ENCODE measurements at places on chromosomes 6 and 20. TPM values are rescaled to one million over a fixed set of nuclear protein-coding genes. Genes with fewer than 3 reads are reported as not detected.

Gene CD93
- total RNA-seq = 160 TPM

Gene PSMB1
- 111 TPM for total RNA-seq

Gene TRIM31
- total RNA-seq = 0.35 TPM

Gene BPIFA1
- total RNA-seq = not detected

Gene FAM217A
- total RNA-seq = not detected

Gene CST3
- total RNA-seq = 666 TPM

Gene SDC4
- 345 TPM for total RNA-seq

Gene SLC17A2
- total RNA-seq = not detected

Gene RIOK1
- total RNA-seq = 18.4 TPM

Gene GPX5
- not detected for total RNA-seq

Gene GSTA3
- total RNA-seq = not detected

Gene XKR7
- 0.09 TPM for total RNA-seq

Gene LAMA4
- total RNA-seq = 134 TPM

Gene OR2H2
- total RNA-seq = not detected

DNA sequence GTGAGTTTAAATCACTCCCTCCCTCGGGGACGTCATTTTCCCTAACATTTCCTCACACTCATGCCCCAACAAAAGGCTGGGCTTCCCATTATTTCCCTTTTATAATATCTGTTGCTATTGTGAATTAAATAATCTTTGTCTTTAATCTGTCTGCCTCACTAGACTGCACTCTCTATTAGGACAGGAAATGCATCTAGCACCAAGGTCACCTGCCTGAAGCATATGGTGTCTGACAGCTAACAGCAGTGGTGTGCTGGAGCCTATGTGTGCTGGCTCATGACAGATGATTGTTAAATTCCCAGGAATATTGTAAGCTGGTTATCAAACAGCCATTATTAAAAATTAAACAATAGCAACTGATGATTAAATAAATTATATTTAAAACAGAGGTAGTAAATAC lies 237.0 kb upstream of the CEP162 start:
- H3K4me1 ChIP-seq = no peaks in the 10 kb centered on the region
- no peak overlapping the region for H3K4me3 ChIP-seq
- no peak for DNase-seq
- no peak overlapping the region for H3K27ac ChIP-seq

DNA sequence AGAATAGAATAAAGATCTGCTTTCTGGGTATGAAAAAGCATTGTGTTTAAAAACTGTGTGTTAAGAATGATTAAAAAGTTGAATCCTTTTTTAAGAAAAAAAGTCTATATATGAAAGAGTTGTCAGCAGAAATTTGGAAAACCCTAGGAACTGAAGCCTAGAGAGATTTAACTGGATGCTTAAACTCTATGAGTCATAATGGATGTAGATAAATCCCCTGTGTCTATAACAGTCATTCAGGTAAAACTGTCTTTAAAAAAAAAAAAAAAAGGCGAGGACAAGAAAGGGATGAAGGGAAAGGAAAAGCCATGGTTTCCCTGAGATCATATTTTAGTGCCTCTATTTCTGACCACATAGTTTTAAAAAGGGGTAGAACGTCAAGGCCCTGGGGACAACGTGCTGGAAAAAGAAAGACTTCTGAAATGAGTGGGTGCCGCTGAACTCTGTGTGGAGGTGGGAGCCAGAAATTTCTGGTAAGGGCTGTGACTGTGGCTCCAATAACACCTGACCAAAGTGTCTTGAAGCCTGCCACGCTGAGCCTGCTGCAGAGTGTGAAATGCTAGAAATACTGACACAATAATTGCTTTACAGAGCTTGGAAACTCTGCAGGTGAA lies 302.6 kb upstream of the ARID1B start:
- no peak overlapping the region for H3K4me3 ChIP-seq
- H3K27me3 ChIP-seq = no peaks in the 10 kb centered on the region
- no peaks in the 10 kb centered on the region for H3K4me1 ChIP-seq
- no peaks in the 10 kb centered on the region for H3K36me3 ChIP-seq

- H3K27ac ChIP-seq = no peak overlapping the region
- H3K27me3 ChIP-seq = no peaks in the 10 kb centered on the region
- no peak for DNase-seq
- no peaks in the 10 kb centered on the region for H3K4me1 ChIP-seq
- H3K4me3 ChIP-seq = no peak overlapping the region
Observed at GRCh38 chr6:128069188-128069587, 168.3 kb upstream of the THEMIS start.

- no peaks in the 10 kb centered on the region for H3K36me3 ChIP-seq
- H3K27me3 ChIP-seq = no peaks in the 10 kb centered on the region
- no peak overlapping the region for H3K4me3 ChIP-seq
- H3K4me1 ChIP-seq = peaks cover 24% of the 10 kb centered on the region
- DNase-seq = no peak
Observed at GRCh38 chr20:47490795-47491194, 10.9 kb upstream of the NCOA3 start.

DNA sequence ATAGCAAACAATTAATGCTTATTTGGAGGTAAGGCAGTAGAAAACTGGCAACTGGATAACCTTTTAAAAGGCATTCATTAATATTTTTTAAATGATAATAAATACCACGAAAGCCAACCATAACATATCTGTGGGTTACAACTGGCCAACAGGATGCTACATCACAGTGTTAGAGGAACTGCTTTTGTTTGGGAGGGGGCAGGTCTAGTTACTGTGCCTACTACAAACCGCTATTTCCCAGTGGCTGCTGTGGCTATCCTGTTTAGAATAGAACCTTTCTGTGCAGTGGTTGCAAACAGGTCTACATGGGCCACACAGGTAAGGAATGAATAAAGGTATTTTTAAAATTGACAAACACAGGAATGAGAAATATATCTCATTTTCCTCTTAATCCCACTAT lies 976 bp downstream of the PIGT start:
- H3K4me3 ChIP-seq = peak overlapping the region; percentile 100
- no peak for DNase-seq
- peaks cover 10% of the 10 kb centered on the region for H3K4me1 ChIP-seq
- no peak overlapping the region for H3K27ac ChIP-seq
- no peaks in the 10 kb centered on the region for H3K27me3 ChIP-seq

GRCh38 chr6:111503660-111504059 lies 20.6 kb upstream of the REV3L start:
- no peaks in the 10 kb centered on the region for H3K4me1 ChIP-seq
- H3K27ac ChIP-seq = no peak overlapping the region
- no peak for DNase-seq
- no peaks in the 10 kb centered on the region for H3K27me3 ChIP-seq

DNA sequence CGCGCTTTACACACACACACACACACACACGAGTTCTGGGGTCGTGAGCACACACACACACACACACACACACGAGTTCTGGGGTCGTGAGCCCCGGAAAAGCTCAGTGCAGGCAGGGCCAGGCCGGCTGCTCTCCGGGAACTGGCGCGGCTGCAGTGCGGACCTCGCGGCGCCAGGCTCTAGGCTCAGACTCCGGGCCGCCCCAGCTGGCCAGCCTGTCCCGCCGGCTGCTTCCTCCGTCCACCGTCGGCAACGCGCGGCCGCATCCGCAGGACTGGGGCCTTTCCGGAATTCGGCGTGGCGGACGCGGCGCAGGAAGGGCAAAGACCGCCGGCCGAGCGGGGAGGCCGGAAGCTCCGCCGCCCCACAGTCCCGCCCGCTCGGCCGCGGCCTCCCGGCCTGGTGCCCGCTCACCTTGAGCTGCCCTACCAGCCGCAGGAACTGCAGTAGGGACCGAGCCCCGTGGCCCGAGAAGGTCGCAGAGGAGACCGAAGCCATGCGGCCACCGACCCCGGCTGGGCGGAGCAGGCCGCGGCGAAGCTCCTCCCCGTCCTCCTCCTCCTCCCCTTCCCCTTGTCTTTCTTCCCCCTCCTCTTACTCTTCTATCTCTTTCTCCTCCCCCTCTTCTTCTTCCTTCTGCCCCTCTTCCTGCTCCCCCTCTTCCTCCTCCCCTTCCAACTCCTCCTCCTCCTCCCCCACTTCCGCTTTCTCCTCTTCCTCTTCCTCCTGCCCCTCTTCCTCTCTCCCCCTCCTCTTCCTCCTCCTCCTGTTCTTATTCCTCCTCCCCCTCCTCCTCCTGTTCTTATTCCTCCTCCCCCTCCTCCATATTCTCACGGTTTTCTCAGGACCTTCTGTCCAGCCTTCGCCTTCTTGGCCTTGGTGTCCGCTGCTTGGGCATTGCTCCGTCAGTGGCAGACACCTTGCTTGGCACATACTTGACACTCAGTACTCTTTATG lies at the start of gene HDDC2:
Gene HDDC2 (minus strand): TSS at position 533 of the 957 bp plus-strand sequence. CDS start 35 bp downstream, at position 498.
- peak within 1 kb of the TSS; percentile 72 for H3K4me3 ChIP-seq
- DNase-seq = peak; percentile 91
- no peaks in the 10 kb centered on the region for H3K27me3 ChIP-seq
- peak within 1 kb of the TSS; percentile 86 for H3K27ac ChIP-seq
- peaks cover 27% of the 10 kb centered on the region for H3K36me3 ChIP-seq

DNA sequence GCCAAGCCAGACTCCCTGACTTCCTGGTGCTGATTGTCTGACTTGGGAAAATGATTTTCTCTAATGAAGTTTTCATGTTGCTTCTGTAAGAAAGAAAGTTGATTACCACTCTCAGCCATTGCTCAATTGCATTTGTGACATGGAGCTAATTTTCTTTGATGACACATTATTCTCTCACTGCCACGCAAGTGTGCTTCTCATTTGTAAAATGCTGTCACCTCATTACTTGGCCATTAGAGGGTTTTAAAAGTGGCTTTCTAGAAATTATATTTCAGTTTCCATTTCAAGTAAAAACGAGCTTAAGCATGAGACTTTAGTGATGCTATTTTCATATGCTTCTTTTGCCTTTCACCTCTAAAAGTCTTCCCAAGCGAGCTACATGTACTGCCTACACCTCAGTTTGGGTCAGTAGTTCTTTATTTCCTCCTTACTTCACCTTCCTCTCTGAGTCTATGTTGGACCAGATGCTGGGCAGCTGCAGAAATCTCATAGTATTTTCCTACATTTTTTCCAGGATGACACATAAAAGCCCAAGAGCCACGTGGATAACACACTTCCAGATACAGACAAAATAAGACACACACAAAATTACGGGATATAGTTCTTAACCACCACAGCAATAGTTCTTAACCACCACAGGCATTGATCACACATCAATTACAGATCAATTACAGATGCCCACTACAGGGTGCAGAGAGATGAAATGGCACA lies 6.3 kb upstream of the FAM210B start:
- no peaks in the 10 kb centered on the region for H3K27me3 ChIP-seq
- no peak overlapping the region for H3K4me3 ChIP-seq
- H3K4me1 ChIP-seq = peaks cover 7% of the 10 kb centered on the region
- no peak for DNase-seq
- H3K27ac ChIP-seq = no peak overlapping the region

DNA sequence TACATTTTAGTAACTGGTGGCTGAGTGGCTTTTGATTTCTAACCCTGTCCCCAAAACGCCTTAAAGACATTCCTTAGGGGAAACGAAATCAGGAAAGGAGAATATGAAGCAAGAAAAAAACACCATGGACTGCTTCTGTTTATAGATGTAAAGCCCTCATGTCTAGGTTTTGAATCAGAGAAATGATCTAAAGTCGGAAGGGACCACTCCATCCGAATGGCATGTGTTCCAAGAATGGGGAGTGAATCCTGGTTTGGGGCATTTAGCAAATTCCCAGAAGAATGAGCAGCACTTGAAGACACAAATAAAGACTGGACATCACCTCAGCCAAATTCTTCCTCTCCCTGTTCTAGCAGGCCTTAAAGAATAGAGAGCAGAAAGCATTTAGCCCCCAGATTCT lies 65.6 kb downstream of the CAP2 start:
- no peaks in the 10 kb centered on the region for H3K27me3 ChIP-seq
- H3K4me3 ChIP-seq = no peak overlapping the region
- H3K4me1 ChIP-seq = no peaks in the 10 kb centered on the region
- no peak for DNase-seq
- no peaks in the 10 kb centered on the region for H3K36me3 ChIP-seq
- no peak overlapping the region for H3K27ac ChIP-seq

- no peak overlapping the region for H3K4me3 ChIP-seq
- H3K27ac ChIP-seq = no peak overlapping the region
- H3K36me3 ChIP-seq = no peaks in the 10 kb centered on the region
- no peaks in the 10 kb centered on the region for H3K27me3 ChIP-seq
- H3K4me1 ChIP-seq = no peaks in the 10 kb centered on the region
Observed at GRCh38 chr6:130697995-130698535, 129.1 kb upstream of the SMLR1 start.

GRCh38 chr6:8803181-8803760 lies 367.9 kb upstream of the SLC35B3 start:
- H3K4me1 ChIP-seq = no peaks in the 10 kb centered on the region
- H3K27me3 ChIP-seq = no peaks in the 10 kb centered on the region
- no peak for DNase-seq
- H3K27ac ChIP-seq = no peak overlapping the region
- no peaks in the 10 kb centered on the region for H3K36me3 ChIP-seq

DNA sequence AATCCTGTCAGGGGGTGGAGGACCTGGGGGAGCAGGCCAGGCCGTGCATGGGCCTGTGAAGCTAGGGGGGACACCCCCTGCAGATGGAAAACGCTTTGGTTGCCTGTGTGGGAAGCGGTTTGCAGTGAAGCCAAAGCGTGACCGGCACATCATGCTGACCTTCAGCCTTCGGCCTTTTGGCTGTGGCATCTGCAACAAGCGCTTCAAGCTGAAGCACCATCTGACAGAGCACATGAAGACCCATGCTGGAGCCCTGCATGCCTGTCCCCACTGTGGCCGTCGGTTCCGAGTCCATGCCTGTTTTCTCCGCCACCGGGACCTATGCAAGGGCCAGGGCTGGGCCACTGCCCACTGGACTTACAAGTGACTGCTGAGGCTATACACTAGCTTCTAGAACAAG lies 1.8 kb downstream of the ZBTB9 start:
- peaks cover 15% of the 10 kb centered on the region for H3K4me1 ChIP-seq
- H3K4me3 ChIP-seq = no peak overlapping the region
- no peak for DNase-seq
- no peaks in the 10 kb centered on the region for H3K27me3 ChIP-seq
- no peaks in the 10 kb centered on the region for H3K36me3 ChIP-seq

- no peak overlapping the region for H3K27ac ChIP-seq
- no peaks in the 10 kb centered on the region for H3K36me3 ChIP-seq
- H3K4me1 ChIP-seq = peaks cover 4% of the 10 kb centered on the region
- no peaks in the 10 kb centered on the region for H3K27me3 ChIP-seq
Observed at GRCh38 chr6:137910424-137910834, 43.4 kb downstream of the TNFAIP3 start.

DNA sequence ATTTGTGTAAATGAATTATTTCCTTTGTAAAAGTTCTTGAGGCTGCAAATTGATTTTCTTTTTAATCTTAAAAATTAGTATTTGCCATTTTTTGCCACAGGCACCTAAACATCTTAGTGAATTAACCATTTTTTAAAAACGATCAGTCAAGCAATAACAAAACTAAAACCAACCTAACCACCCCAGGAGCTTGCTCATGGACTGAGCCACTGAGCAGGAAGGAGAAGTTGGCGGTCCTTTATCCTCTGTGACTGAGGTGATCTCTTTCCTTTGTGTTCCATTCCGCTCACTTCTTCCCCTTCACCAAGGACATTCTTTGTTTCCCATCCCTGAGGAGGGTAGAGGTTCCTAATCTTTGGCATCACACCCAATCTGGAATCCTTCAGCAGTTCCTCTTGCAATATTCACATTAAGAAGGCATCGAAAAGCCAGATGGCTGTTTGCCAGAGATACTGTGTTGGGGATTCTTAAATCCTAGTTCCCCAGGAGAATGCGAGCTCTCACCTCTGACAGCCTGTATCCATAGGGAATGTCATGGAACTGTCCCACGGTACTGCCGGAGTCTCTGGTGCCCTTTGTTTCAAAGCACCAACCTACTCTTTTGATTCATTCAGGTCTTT lies 30.5 kb downstream of the RPRD1B start:
- no peaks in the 10 kb centered on the region for H3K4me1 ChIP-seq
- no peak overlapping the region for H3K27ac ChIP-seq
- DNase-seq = no peak
- H3K27me3 ChIP-seq = no peaks in the 10 kb centered on the region
- H3K36me3 ChIP-seq = peaks cover 92% of the 10 kb centered on the region

- H3K4me1 ChIP-seq = no peaks in the 10 kb centered on the region
- no peaks in the 10 kb centered on the region for H3K36me3 ChIP-seq
- no peak for DNase-seq
Observed at GRCh38 chr6:89209457-89209856, 7.7 kb downstream of the GABRR1 start.

All from upper lobe of right lung (tissue), 1 donor.